ENCODE measurements at places on chromosomes 4 and X.

GRCh38 chr4:85656759-85657505 lies 182.0 kb downstream of the ARHGAP24 start:
- DNase-seq = no peak

DNA sequence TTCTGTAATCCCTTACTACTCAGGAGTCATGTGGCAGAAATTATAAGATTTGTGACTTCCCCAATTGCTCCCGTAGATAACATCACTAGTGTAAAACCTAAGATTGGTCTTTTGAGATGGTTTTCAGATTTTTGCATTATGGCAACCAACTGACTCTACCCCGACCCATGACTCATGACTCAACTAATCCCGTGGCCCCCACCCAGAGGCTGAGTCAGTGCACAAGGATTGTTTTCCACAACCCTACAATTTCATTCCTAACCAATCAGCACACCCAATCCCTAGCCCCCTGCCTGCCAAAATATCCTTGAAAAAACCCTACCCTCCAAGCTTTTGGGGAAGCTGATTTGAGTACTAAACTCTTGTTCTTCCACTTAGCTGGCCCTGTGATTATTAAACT lies 109.4 kb upstream of the FAM9C start:
- no peak for DNase-seq

DNA sequence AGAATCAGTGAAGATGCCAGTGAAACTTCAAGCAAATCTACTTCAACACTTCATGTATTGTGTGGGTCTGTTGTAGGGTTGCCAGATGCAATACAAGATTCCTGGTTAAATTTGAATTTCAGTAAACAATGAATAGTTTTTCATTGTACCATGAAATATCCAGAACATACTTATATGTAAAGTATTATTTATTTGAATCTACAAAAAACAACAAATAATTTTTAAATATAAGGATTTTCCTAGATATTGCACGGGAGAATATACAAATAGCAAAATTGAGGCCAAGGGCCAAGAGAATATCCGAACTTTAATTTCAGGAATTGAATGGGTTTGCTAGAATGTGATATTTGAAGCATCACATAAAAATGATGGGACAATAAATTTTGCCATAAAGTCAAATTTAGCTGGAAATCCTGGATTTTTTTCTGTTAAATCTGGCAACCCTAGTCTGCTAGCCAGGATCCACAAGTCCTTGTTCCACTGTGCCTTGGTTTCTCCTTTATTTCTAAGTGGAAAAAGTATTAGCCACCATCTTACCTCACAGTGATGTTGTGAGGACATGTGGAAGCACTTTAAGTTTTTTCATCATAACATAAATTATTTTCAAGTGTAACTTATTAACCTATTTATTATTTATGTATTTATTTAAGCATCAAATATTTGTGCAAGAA lies 2.3 kb downstream of the CXCL8 start:
- DNase-seq = no peak

GRCh38 chr4:76610751-76611547 lies 175.9 kb downstream of the SHROOM3 start:
- DNase-seq = no peak

- no peak for DNase-seq
Observed at GRCh38 chrX:119685225-119686066, 7.5 kb downstream of the SEPTIN6 start.

GRCh38 chr4:96809563-96809962 lies 969.7 kb downstream of the PDHA2 start:
- no peak for DNase-seq

GRCh38 chr4:183297675-183298074 lies 22.4 kb downstream of the CLDN22 start:
- no peak for DNase-seq

DNA sequence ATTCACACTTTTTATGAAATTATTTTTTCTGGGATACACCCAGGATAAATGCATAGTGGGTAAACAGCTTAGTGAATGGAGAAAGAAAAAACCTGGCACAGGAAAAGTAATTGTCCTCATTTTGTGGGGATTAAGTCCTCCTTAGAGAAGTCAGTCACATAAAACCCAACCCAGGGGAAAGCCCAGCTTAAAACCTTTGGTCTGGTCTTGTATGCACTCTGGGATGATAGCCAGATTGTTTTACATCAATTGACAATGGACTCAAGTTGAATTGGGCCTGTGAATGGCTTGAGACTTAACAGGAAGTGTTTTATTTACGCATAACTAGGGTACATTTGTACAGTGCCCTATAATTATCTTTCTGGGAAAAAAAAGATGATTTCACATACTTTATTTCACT lies 561.3 kb upstream of the GRIA3 start:
- no peak for DNase-seq

- DNase-seq = no peak
Observed at GRCh38 chr4:174324725-174325124, 41.0 kb downstream of the CEP44 start.

GRCh38 chrX:115067812-115068211 lies 50.4 kb upstream of the IL13RA2 start:
- DNase-seq = no peak

DNA sequence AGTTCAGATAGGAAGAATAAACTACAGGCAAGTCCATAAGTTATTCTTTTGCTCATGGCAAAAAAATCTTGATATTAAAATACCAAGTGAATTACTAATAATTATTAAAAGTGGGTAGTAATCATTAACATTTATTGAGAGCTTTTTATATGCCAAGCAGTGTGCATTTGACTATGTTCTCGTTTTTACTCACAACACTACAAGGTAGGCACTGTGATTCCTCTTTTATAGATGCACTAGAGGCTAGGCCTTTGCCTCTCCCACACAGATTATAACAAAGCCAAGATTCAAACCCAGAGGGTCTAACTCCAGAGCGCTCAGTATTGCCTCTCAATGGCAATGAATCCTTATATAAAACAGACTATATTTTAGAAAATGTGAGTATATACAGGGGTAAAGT lies 254.2 kb downstream of the NAF1 start:
- no peak for DNase-seq

DNA sequence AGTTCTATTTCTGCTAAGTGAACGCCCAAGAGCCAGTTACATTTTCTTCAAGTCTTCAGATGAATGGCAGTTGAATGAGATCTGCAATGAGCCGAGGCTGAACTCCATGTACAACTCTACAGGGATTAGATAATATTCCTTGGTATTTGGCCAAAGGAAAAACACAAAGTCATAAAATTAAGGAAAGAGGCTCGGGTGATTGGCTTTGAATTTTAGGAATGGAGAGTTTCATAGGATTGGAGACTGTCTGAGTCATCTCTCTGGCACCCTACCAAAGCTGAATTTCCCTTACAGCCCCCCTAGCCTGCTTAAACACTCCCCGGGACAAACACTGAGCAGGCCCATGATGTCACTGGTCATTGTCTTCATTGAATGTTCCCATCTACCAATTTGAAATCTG lies 188.0 kb upstream of the C1QTNF7 start:
- DNase-seq = no peak

GRCh38 chr4:46844325-46844917 lies 64.6 kb downstream of the COX7B2 start:
- peak; percentile 29 for DNase-seq

- no peak for DNase-seq
Observed at GRCh38 chrX:129808829-129809796, 29.4 kb downstream of the SASH3 start.

GRCh38 chrX:1483843-1484637 lies 31.3 kb upstream of the ASMTL start:
- DNase-seq = no peak

DNA sequence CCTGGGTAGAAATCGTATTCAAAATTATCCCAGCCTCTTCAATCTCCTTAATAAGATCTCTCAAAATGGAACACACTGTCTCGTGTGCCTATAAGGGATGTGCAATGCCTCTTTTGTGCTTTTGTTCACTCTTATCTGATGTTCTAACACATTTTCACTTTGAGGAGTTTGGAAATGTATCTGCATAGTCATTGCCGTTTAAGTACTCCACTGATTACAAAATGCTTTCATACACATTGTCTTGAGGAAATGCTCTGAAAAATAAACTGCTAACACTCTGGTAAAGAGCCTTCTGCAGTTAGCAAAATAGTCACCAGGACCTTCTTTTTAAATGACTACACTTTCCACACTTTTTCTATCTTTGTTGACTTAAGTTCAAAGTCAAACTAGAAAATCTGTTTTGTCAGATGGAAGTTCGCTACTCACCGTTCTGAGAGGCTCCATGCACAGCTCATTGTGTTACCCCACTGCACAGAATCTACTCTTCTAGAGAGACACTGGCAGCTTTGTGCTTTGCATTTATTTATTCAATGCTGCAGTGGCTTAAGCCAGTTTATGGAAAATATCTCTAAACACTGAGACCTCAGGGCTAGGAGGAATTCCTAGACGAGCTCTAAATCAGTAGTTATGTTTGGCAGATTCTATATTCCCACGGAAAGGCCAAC lies 159.0 kb downstream of the CHIC2 start:
- DNase-seq = no peak

GRCh38 chrX:72121383-72121782 lies 10.3 kb downstream of the RTL5 start:
- peak; percentile 45 for DNase-seq

- DNase-seq = no peak
Observed at GRCh38 chr4:172995704-172996103, 172.9 kb upstream of the GALNT7 start.

- no peak for DNase-seq
Observed at GRCh38 chr4:136917312-136918110, 614.8 kb downstream of the PCDH18 start.

DNA sequence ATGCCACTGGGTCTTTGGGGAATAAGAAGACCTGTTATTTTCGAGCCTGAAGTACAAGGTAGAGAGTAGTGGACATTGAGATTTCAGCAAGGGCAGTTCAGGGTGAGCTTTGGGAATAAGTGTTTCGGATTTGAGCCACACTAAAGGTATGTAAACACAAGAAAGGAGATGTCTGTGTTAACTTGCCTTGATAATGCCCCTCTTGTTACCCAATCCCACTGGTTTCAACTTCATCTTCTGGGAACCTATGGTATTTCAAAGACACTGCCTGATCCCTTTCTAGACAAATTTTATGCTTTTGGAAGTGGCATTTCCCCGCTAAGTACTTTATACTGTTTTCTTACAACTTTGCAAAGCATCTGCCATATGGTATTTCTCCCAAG lies 79.4 kb downstream of the SLC9A6 start:
- DNase-seq = no peak

- no peak for DNase-seq
Observed at GRCh38 chrX:154733066-154733425, 17.8 kb downstream of the GAB3 start.

DNA sequence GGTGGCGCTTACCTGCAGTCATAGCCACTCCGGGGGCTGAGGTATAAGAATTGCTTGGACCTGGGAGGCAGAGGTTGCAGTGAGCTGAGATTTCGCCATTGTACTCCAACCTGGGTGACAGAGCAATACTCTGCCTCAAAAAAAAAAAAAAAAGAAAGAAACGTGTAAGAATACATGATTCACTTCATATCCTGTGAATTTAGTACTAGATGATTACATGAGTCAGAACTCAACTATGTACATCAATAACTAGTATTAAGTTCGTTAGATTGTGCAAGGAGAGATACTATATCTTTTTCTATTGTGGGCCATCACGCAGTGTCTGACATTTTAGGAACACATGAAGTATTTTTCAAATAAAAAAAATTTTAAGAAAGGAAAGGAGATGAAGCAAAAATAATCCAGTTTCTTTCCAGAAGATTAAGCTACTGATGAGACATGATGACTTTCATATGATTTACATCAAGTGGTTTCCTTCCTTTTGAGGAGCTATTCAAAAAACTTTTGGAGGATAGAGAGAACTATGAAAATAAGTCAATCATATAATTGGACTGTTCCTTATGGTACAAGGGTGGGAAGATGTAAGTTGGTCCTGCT lies 64.7 kb upstream of the EXOC1L start:
- DNase-seq = peak; percentile 74

- DNase-seq = no peak
Observed at GRCh38 chr4:112521123-112522023, 5.4 kb upstream of the NEUROG2 start.

GRCh38 chr4:153465140-153465539 lies 1.0 kb upstream of the TMEM131L start:
- no peak for DNase-seq

- DNase-seq = peak; percentile 78
Observed at GRCh38 chr4:12409507-12410190, 981.0 kb upstream of the HS3ST1 start.

- DNase-seq = peak; percentile 37
Observed at GRCh38 chr4:56958111-56958517, 19.3 kb downstream of the NOA1 start.

DNA sequence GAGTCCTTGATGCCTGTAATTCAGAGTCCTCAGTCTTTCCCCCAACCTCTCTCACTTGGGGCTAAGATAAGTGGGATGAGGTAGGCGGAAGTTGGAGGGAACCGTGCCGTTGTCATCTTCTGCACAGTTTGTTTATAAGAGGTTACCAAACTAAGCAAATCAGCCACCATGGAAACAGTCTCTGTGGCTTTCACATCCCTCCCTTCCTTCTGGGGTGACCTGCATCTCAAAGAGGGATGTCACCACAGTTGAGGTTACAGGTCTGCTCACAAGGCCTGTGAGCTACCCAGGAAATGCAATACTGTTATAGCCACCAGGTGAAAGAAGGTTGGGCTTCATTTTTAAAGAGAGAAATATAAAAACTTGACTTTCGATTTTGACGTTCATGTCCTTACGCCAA lies 26.3 kb downstream of the RTL5 start:
- no peak for DNase-seq
